CD4-positive, alpha-beta T cell treated with Interleukin-2 at 100 ng/mL for 4 hours (primary cell): ENCODE measurements at places on chromosomes 4 and X.
A peak's percentile ranks its signal among the peaks of the same experiment; 100 is the strongest.

GRCh38 chrX:110142096-110142495, 139.2 kb downstream of the TMEM164 start:
- no peak for DNase-seq

DNA sequence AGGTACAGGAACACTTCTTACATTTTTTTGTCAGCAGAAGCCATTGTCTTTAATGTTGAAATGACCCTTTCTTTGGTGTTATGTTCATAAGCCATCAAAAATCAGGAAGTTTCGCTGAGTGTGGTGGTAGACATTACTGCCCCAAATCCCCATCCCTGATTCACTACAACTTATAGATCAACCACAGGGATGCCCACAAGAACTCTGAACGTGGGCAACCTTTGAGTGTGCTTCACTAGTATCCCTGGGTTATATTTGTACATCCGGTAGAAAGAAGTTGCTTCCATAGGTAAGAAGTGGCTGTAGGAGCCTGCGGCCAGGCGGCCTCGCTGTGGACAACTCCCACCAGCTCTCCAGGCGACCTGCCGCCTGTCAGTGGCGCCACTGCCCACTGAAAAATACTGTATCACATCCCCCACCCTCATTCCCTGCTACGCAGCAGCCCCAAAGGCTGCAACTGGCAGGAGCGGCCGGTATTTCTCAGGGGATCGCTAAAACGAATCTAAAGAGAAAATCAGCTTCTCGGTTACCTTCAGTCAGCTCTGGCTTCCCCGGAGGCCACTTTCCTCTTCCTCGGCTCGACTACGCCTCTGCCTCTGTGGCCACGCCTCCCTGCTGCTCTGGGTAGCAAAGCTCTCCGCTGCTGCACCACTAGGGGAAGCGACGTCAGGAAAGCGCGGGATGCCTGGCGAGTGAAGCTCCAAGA, 13.9 kb upstream of the ETDC start:
- DNase-seq = peak; percentile 49

DNA sequence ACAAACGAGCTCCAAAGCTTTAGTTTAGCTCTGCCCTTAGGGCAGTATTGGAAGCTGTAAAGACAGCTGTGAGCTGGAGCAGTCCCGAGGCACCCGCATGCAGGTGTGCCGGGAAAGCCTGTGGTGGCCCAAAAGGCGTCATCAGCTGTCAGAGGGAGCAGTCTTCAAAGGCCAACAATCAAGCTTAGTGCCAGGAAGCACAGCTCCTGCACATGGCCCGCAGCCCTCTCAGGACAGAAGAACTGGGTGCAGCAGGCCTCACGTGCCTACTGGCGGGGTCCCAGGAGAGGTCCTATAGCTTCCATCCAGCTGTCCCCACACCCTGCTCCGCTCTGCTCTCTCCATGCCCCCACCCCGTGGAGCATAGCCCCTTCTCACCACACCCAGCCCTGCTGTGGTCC, 92.2 kb upstream of the TRIM2 start:
- DNase-seq = no peak

DNA sequence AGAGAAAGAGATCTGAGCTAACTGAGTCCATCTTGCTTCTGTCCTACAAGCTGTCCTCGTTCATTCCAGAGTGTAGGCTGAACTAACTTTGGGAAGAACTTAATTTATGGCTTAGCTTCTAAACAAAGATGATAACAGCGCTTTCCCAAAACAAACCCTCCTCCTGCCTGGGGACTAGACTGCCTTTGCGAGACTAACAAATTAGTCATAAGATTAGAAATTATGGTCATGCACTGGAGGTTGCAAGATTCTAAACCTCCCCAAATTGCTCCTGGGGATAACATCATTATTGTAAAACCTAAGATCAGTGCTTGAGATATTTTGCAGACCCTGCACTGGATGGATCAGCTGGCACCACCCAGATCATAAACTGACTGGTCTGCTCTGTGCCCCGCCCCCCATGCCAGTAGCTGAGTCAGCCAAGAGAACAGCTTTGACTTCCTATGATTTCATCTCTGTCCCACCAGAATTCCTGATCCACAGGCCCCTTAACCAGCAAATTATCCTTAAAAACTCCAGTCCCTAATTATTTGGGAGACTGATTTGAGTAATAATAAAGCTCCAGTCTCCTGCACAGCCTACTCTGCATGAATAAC, 883.3 kb downstream of the TRIML1 start:
- DNase-seq = no peak

DNA sequence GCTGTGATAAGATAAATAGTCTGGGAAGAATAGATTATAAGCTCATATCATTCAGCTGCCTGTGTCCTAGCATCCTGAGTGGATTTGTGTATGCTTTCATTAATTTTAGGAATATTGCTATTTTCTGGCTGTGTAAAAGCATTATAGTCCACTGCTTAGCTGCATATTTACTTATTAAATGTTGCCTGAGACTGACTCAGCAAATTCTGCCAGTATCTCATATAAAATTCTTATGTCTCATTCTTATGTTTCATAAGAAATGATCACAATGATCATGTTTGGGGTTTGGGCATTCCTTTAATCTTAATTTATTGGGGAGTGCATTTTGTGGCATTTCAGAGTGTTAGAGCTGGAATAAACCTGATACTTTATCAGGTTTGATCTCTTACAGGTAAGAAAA, 34.9 kb downstream of the RASSF6 start:
- no peak for DNase-seq

GRCh38 chrX:15856636-15857035, 2.0 kb upstream of the AP1S2 start:
- DNase-seq = no peak

GRCh38 chrX:115581759-115582615, 21.0 kb downstream of the PLS3 start:
- DNase-seq = no peak

DNA sequence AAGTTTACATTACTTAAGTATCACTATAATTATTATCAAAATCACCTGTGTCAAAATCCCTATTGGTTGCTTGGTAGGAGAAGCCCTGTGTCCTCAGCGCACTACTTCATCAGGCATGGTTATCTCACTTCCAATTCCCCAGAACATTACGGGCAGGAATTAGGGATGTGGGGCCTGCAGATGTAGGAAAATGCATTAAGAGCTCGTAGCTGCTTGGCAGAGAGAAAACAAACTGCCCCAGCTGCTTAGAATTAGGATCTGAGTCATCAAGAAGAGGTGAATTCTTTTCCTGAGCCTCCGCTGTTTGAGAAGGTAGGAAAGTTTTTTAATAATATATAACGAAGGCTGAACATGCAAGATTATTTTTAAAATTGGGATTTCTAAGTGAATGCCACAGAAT, 31.1 kb upstream of the CLNK start:
- no peak for DNase-seq

DNA sequence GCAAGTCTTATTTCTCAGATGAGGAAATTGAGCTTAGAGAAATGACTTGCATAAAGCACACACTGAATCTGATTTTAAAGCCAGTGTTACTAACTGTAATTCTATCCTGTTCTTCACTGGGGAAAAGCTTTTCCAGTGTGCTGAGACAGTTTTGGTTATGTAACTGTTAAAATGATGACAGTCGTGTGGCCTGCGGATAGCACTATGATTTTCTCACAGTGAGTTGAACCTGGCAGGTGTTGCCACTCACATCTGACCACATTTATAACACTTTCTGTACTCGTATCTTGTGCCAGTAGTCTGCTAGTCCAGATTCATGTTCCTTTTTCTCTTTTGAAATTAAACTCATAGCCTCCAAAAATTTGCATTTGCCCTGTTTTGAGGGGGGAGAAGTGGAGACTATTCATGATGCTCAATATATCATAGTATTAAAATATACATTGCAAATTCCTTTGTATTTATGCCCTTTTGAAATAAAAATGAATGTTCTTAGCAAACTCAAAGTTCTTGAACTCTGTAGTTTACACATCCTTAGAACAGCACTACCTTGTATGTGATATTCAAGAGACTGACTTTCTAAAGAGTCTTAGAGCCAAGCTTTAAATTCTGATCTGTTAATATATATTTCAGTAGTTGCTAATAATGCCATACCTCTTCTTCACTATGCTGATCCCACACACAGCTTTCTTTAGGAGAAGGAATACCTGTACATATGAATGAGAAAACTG, 132.3 kb downstream of the PDLIM5 start:
- no peak for DNase-seq

- DNase-seq = no peak
Measured at GRCh38 chr4:35604724-35605123, 639.6 kb downstream of the ARAP2 start.

DNA sequence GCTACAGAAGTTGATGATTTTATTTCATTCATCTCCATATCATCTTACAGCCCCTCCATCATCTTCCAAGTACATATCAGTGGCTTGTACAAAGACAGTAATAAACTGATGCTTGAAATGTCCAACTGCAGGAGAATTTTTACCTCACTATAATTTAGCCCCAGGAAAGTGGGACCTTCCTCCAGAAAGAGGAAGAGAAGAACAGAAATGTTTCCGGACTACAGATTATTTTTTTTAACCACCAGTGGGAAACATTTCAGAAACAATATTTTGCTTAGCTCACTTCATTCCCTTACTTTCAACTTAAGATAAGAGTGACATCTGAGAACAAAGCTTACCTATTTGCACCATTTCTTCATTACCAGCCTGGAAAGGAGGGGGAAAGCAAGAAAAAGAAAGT, 2.0 kb downstream of the ADAMTS3 start:
- DNase-seq = no peak

DNA sequence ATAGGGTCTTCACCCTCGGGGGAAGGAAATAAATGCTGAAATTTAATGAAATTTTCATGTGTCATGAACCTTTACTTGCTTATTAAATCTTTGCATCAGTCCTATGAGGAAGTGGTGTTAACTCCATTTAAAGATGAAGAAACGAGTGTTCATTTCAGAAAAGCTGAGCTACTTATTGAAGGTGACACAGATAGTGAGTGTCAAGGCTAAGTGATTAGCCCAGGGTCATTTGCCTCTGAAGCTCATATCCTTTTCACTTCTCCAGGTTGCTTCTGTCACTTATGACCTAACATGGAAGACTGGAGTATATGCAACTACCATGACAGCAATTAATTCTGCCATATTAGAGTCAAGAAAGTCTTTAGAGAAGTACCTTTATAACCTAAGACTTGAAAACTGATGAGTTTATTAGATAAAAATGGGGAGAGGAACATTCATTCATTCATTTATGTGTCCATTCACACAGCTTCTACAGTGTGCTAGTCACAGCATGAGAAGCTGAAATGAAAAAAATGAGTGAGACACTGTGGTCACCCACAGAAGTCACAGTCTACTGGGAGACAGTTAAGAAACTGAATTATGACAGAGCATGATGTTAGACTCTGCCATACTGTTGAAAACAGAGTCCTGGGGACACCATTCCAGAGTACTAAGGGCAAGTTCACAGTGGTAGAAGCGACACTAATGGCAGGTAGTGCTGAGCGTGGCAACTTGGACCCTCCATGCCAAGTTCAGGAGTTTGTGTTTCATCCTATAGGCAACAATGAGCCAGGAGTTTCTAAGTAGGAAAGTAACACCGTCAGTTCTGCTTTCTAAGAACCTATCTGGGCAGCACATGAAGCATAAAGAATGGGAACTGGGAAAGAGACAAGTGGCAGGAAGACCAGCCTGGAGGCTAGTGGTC, 21.3 kb downstream of the ALPK1 start:
- no peak for DNase-seq

GRCh38 chr4:2822461-2823300, 21.0 kb upstream of the ADD1 start:
- DNase-seq = no peak

DNA sequence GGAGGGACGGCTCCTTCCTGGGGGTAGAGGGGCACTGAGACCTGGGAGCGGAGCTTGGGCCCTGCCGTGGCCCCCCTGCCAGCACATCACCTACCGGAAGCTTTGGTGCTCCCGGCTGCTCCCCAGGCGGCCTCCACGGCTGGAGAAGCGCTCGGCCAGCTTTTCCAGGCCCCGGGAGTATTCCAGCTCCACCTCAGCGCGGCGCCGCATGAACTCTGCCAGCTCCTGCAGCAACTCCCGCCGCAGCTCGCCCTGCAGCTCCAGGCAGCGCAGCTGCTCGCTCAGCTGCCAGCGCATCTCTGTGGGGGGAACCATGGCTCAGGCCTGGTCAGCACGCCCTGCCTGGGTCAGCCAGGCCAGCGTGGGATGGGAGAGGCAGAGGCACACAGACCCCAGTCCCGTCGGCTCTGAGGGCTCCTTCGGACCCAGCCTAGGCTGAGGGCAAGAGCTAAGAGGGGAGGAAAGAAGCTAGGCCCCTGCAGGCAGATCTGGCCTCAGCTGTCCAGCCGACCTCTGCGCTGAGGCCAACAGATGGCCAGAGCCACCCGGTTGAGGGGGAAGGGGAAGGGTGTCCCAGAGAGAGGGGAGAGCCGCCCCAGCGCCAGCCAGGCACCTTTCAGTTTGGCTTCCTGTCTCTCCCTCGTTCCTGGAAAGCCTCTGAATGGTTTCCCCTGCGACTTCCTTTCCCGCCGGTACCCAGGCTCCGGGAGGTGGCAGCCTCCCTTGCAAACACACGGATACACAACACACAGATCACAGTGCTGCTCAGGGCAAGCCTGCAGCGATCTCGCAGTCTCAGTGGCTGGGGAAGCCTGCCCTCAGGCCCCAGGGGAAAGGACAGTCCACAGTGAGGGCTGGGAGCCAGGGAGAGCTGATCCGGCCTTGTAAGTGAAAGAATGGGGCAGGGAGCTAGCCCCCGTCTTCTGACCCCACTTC, 4.3 kb downstream of the ARHGAP4 start:
- peak; percentile 16 for DNase-seq

DNA sequence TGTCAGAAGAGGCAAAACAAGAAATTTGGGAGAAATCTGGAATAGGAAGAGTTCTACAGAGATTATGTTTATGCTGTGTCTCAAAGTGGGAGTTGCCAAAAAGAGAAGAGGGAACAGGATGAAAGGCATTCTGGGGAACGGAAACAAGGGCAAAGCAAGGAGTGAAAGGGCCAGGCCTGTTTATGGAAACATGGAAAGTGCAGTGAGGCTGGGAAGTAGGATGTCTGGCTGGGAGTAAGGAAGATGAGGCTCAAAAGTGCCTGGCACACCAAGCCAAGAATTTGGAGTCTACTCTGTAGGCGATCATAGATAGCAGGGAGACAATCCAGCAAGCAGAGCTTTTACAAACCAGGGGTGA, 1.8 kb upstream of the CUL4B start:
- DNase-seq = no peak

GRCh38 chr4:77777135-77777807, 41.9 kb downstream of the CNOT6L start:
- no peak for DNase-seq

DNA sequence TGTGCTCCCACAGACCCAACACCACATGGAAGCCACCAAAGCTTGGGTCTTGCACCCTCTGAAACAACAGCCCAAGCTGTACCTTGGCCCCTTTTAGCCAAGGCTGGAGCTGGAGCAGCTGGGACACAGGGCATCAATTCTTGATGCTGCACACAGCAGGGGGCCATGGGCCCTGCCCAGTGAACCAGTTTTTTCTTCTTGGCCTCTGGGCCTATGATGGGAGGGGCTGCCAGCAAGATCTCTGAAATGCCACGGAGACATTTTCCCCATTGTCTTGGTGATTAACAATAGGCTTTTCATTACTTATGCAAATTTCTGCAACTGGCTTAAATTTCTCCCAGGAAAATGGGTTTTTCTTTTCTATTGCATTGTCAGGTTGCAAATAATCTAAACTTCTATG, 49.0 kb downstream of the SPANXA2 start:
- no peak for DNase-seq

- DNase-seq = peak; percentile 57
Measured at GRCh38 chr4:74874753-74875367, 58.1 kb upstream of the PARM1 start.

GRCh38 chr4:74794382-74795010, at the start of gene BTC:
BTC (minus strand) TSS chr4:74794523; CDS start chr4:74794325, 198 bp downstream.
- DNase-seq = no peak
